ENCODE measurements at places on chromosomes 7 and 10.

GRCh38 chr7:143069912-143070500 is 17.9 kb downstream of the OR6V1 start:
- H3K36me3 ChIP-seq = no peaks in the 10 kb centered on the region
- DNase-seq = no peak
- H3K4me3 ChIP-seq = no peak overlapping the region
- H3K4me1 ChIP-seq = no peaks in the 10 kb centered on the region
- H3K27ac ChIP-seq = no peak overlapping the region

DNA sequence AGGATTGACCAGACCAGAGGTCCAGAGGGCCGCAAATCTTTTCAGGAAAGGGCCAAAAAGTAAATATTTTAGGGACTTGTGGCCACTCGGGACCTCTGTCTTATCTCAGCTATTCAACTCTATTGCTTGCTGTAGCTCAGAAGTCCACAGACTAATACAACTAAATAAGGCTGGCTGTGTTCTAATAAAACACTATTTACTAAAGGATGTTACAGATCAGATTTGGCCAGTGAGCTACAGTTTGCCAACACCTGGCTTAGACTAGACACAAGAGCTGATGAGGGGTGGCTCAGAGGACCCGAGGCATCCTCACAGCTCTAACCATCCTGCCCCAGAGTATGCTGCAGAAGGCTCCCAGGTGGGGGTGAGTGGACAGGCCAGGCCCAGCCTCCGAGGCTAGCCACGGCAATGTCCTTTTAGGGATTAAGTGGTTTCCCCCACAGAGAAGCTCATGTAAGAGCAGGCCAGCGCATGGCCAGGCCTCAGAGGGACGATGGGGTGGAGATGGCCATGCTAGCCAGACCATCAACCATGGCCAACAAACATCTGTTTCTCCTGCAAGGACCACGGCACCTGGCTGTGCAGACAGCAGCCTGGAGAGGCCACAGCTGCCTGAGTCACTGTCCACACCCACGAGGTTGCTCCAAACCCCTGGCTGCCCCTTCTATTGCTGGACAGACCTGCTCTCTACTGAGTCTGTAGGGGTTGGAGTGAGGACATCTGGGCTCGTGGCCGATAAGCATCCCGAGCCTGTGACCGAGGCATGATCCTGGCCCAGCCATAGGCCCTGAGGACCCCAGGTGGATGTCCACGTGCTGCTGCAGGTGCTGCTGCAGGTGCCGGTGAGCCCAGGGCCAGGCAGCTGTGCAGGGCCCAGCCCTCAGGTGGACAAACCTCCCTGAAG is 76.5 kb downstream of the AFAP1L2 start:
- H3K27ac ChIP-seq = no peak overlapping the region
- no peak overlapping the region for H3K4me3 ChIP-seq
- no peak for DNase-seq
- peaks cover 4% of the 10 kb centered on the region for H3K27me3 ChIP-seq
- no peaks in the 10 kb centered on the region for H3K4me1 ChIP-seq
- H3K36me3 ChIP-seq = no peaks in the 10 kb centered on the region

- peak overlapping the region; percentile 69 for H3K4me3 ChIP-seq
- no peaks in the 10 kb centered on the region for H3K27me3 ChIP-seq
- H3K4me1 ChIP-seq = peaks cover 7% of the 10 kb centered on the region
- peak overlapping the region; percentile 87 for H3K27ac ChIP-seq
- peak; percentile 67 for DNase-seq
Observed at GRCh38 chr7:32905175-32905662, 13.7 kb upstream of the KBTBD2 start.

DNA sequence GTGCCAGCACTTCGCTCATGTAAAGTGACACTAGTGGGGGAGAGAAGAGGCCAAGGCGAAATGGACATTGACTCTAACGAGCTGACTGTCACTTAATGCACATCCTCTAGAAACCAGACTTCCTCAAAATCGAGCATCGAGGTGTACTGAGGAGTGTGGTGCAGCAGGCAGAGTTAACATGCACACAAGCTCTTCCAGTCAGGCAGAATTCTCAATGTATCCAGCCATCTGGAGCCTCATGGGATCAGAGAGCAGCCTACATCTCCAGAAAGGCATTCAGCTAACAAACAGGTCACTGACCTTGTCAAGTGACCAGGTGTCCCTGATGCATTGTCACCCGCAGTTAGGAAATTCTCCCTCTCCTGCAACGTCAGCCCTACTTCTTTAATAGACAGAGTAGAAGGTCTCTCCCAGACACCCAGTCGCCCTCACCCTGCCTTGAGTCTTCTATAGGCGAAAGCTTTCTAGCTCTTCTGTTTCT is 259.8 kb upstream of the AOAH start:
- H3K4me3 ChIP-seq = no peak overlapping the region
- peaks cover 1% of the 10 kb centered on the region for H3K36me3 ChIP-seq
- H3K27me3 ChIP-seq = no peaks in the 10 kb centered on the region
- H3K4me1 ChIP-seq = peaks cover 40% of the 10 kb centered on the region
- no peak overlapping the region for H3K27ac ChIP-seq

DNA sequence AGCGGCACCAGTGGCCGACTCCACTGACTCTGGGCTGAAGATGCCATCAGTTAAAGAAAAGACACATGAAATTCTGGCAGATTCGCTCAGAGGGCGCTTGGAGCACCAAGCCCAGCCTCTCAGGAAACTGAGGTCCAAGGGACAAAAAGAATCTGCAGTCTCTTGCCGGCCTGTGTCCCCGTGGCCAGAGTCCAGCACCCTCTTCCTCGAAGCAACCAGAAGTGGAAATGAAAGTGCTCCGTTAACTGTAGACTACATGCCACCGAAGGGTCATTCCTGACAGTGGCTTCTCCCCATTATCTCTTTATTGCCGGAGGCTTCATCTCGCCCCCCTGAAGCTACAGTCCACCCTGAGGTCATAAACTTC is 1.0 kb upstream of the CHST15 start:
- H3K27ac ChIP-seq = no peak overlapping the region
- H3K27me3 ChIP-seq = peaks cover 61% of the 10 kb centered on the region
- no peak overlapping the region for H3K4me3 ChIP-seq
- peaks cover 4% of the 10 kb centered on the region for H3K36me3 ChIP-seq

GRCh38 chr10:79416578-79417255 is 28.7 kb downstream of the ZCCHC24 start:
- no peaks in the 10 kb centered on the region for H3K27me3 ChIP-seq
- no peak overlapping the region for H3K4me3 ChIP-seq
- no peak overlapping the region for H3K27ac ChIP-seq
- DNase-seq = no peak
- no peaks in the 10 kb centered on the region for H3K36me3 ChIP-seq

DNA sequence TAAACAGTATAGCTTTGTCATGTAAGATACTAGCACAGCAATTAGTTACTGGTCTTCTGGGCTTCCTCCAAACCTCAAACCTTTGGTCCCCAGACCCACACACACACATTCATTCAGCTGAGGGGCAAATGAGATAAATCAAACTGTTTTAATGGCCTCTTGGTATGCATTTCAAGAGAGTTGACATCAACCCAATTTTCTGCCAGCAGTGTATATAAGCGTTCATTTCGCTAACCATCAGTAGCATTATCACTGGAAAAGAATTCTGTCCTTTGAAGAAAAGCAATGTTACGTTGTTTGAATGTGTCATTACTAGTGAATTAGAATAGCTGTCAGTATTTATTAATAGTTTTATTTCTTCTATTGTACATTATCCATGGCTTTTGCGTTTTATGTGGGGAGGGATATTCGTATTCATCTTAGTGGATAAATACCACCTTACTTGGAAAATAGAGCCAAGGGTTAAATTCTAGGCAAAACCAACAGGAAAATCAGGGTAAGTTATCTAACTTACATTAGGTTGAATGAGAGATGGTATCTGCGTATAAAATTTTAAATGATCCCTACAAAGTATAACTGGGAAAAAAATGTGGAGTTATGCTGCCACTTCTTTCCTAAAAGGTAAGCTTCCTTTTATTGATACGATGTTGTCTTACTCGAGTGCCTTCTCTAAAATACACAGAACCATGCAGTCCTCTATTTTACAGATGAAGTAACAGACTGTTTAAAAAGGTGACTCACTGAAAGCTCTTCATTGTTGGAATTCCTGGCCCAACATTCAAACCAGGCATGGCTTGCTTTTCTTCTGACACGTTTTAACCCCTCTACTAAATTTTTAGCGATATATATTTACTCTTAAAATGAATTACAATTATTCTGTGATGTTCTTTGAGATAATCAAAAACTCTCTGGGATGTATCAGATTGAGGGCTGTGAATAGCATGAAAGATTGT is 2.0 kb upstream of the ZMYND11 start:
- H3K36me3 ChIP-seq = peaks cover 14% of the 10 kb centered on the region
- peak overlapping the region; percentile 78 for H3K4me3 ChIP-seq
- DNase-seq = no peak
- H3K27ac ChIP-seq = peak overlapping the region; percentile 82
- peaks cover 37% of the 10 kb centered on the region for H3K4me1 ChIP-seq
- H3K27me3 ChIP-seq = no peaks in the 10 kb centered on the region

DNA sequence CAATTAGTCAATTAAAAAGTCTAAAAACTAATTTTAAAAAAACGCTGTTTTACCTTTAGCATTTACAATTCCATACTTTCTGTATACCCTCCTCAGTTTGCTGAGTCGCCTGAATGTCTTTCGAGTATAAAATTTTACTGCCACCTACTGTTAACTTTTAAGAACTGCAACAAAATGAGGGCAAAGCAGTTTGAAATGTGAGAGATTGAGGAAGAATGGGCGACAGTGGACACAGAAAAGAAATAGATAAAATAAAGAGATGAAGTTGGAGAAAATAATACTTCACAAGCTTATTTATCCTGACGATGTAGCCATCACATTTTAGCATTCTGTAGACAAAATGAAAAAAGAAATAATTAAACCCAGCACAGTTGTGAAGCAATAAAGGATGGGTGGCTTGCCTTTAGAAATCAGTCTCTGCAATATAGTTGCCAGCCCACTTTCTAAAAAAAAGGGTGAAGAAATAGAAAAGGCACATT is 110.8 kb upstream of the PTN start:
- no peak overlapping the region for H3K4me3 ChIP-seq
- DNase-seq = no peak
- H3K27ac ChIP-seq = peak overlapping the region; percentile 21
- no peaks in the 10 kb centered on the region for H3K4me1 ChIP-seq
- H3K36me3 ChIP-seq = no peaks in the 10 kb centered on the region
- no peaks in the 10 kb centered on the region for H3K27me3 ChIP-seq

DNA sequence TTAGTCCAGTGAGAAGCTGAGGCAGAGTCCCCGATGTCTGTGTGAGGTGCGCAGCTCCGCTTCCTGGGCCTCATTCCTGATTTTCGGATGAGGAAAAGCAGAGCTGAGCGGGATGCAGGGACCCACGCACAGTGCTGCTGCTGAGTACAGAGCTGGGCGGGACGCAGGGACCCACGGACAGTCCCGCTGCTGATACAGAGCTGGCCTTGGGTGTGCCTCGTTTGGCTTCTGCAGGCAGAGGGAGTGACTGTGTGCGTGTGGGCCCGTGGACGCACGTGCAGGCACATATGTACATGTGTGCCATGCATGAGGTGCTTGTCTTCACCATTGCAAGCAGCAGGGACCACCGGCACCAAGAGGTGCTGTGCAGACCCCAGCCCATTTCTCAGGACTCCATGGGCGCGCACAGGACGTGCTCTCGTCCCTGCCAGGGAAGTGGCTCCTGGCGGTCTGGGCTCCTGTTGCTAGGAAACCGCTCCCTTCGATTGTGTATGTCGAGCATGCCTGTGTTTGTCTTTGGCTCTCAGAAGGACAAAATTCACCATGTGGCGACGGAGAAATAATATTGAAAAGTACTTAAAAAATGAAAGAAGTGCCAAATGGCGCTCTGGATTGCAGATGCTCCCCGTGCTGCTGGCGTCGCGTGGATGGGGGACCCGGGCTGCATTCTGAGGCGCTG is 303.8 kb upstream of the MKI67 start:
- no peak overlapping the region for H3K27ac ChIP-seq
- H3K4me1 ChIP-seq = no peaks in the 10 kb centered on the region
- no peaks in the 10 kb centered on the region for H3K36me3 ChIP-seq
- no peak for DNase-seq

- no peak for DNase-seq
- no peak overlapping the region for H3K4me3 ChIP-seq
- no peak overlapping the region for H3K27ac ChIP-seq
- no peaks in the 10 kb centered on the region for H3K27me3 ChIP-seq
- H3K4me1 ChIP-seq = peaks cover 10% of the 10 kb centered on the region
Observed at GRCh38 chr7:112476390-112477052, 4.3 kb upstream of the LSMEM1 start.

GRCh38 chr7:120370954-120371353 is 98.0 kb downstream of the KCND2 start:
- no peaks in the 10 kb centered on the region for H3K36me3 ChIP-seq
- H3K27ac ChIP-seq = no peak overlapping the region
- H3K4me1 ChIP-seq = no peaks in the 10 kb centered on the region
- H3K27me3 ChIP-seq = no peaks in the 10 kb centered on the region

- no peak for DNase-seq
- H3K27me3 ChIP-seq = peaks cover 7% of the 10 kb centered on the region
- peaks cover 5% of the 10 kb centered on the region for H3K4me1 ChIP-seq
- H3K4me3 ChIP-seq = no peak overlapping the region
Observed at GRCh38 chr10:75040576-75040975, 70.9 kb upstream of the SAMD8 start.

DNA sequence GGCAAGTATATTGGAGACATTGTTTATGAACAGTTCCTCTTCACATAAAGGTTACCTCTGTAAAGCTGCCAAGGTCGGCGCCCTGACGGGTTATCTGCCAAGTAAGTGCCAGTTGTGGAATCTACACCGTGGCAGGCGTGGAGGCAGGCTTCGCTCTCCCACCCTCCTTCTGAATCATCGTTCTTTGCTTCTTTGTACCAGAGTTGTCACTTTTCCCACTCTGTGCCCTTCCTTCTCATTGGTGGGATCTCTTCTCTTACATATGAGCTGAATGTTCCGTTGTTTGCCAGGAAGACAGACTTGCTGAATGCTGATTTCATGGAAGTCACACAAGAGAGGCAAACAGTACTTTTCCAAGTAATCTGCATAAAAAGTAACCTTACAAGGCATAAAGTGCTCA is 40.6 kb upstream of the PTPRZ1 start:
- H3K36me3 ChIP-seq = peaks cover 1% of the 10 kb centered on the region
- no peaks in the 10 kb centered on the region for H3K4me1 ChIP-seq
- H3K27ac ChIP-seq = no peak overlapping the region
- DNase-seq = no peak
- no peak overlapping the region for H3K4me3 ChIP-seq

GRCh38 chr10:108362961-108363360 is 1198.5 kb upstream of the SORCS1 start:
- H3K27ac ChIP-seq = no peak overlapping the region
- H3K36me3 ChIP-seq = no peaks in the 10 kb centered on the region
- H3K4me1 ChIP-seq = no peaks in the 10 kb centered on the region

Data from central memory CD8-positive, alpha-beta T cell (primary cell).